T-helper 17 cell (primary cell): ENCODE measurements at places on chromosomes 11 and 22.

GRCh38 chr11:10930972-10931760 is 73.3 kb upstream of the ZBED5 start:
- peak; percentile 15 for DNase-seq
- peaks cover 23% of the 10 kb centered on the region for H3K4me1 ChIP-seq
- H3K27me3 ChIP-seq: peaks cover 43% of the 10 kb centered on the region
- H3K36me3 ChIP-seq: no peaks in the 10 kb centered on the region
- H3K27ac ChIP-seq: no peak overlapping the region

GRCh38 chr11:128235958-128236357 is 351.4 kb downstream of the ETS1 start:
- no peaks in the 10 kb centered on the region for H3K27me3 ChIP-seq
- peaks cover 14% of the 10 kb centered on the region for H3K4me1 ChIP-seq
- no peaks in the 10 kb centered on the region for H3K36me3 ChIP-seq

- H3K27ac ChIP-seq: no peak overlapping the region
- DNase-seq: no peak
- H3K4me1 ChIP-seq: peaks cover 6% of the 10 kb centered on the region
- peaks cover 2% of the 10 kb centered on the region for H3K36me3 ChIP-seq
- H3K27me3 ChIP-seq: peaks cover 13% of the 10 kb centered on the region
Measured at GRCh38 chr22:25051073-25051472, 98.6 kb downstream of the KIAA1671 start.

DNA sequence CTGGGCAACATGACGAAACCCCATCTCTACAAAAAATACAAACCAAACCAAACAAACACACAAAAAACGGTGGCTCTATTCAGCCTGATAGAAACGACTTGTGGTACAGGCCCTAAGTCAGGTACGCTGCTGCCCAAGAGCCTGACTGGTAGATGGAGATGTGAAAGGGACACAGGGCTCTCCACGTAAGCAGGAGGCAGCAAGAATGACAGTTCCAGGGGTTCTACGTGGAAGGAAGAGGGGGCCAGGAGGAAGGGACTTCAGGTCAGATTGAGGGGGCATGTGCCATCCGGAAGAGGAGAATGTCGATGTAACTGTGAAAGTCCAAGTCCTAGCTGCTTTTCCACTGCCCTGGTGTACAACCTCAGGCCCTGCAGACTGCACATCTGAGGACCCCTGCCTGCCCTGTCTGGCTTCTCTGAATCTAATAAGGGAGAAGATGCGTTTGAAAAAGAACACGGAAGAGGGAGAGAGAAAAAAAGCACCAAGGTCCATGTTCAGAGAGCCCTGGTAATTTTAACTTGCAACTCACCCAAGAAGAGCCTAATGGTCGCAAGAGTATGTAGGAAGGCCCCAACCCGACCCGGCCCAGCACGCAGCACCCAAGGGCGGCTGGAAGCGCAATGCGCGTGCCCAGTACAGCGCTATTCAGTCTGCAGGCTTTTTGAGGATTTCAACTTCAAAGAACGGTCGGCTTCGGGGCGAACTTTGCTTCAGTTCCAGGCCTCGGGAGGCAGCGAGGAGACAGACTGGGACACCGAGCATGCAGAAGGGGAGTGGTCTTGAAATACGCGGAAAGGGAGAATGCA is 909 bp upstream of the ZNRD2 start:
- H3K27me3 ChIP-seq: no peaks in the 10 kb centered on the region
- H3K27ac ChIP-seq: peak overlapping the region; percentile 99

DNA sequence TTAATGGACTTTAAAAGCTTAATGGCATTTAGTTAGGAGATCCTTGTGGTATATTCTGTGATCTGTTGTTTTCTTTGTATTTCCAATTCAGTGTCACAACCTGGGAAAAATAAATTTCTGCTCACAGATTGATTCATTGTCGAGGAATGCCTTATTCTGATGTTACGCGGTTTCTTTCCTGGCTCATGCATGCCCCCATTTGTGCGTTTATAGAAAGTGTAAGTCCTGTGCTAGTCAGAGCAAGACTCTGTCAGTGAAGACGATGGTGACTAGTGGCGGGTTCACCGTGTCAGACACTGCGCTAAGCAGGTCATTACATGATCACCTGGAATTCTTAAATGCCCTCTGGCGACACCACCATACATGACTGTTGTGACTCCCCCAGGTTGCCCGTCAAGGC is 169.4 kb downstream of the TBC1D22A start:
- DNase-seq: no peak
- no peak overlapping the region for H3K4me3 ChIP-seq
- H3K36me3 ChIP-seq: peaks cover 2% of the 10 kb centered on the region
- H3K27me3 ChIP-seq: no peaks in the 10 kb centered on the region

- no peak overlapping the region for H3K27ac ChIP-seq
- peaks cover 17% of the 10 kb centered on the region for H3K27me3 ChIP-seq
- H3K36me3 ChIP-seq: peaks cover 2% of the 10 kb centered on the region
- no peaks in the 10 kb centered on the region for H3K4me1 ChIP-seq
Measured at GRCh38 chr11:44043157-44043556, 4.6 kb upstream of the ACCSL start.

DNA sequence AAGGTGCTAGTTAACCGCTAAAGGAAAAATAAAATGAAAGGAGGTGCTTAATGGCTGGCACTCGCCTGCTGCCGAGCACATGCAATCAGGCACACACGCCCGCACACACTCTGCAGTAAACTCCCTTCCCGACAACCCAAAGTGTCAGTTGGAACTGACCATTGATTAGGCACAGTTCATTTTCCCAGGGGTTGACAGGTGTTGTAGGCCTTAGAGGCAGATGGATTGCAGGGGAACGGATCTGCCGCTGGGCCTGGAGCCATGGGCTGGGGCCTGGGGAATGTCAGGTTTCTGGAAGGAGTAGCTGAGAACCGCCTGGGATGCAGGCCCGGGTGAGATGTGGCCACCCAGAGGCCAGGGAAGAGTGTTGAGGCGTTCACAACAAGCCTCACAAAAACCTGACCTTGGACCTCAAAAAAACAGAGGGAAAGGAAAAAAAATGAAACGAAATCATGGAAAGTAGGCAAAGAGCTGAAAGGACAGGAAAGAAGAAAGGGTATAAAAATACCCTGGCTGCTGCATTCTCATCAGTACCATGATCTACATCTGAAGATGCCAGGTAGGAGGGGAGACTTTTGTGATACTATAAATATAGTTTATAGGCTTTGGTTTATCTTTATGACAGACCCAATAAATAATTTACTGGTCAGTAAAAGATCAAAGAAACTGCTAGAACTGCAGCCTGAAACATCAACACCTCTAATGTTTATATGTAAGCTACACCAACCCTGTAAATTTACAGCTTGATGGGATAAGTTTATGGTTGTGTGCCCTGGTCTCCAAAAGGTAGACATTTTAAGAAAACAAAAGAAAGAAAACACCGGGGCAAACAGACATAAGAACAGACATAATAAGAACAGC is 313.4 kb downstream of the BUD13 start:
- no peak overlapping the region for H3K4me3 ChIP-seq
- peaks cover 36% of the 10 kb centered on the region for H3K27me3 ChIP-seq
- DNase-seq: no peak
- no peaks in the 10 kb centered on the region for H3K36me3 ChIP-seq

- H3K36me3 ChIP-seq: no peaks in the 10 kb centered on the region
- peaks cover 16% of the 10 kb centered on the region for H3K27me3 ChIP-seq
- no peak overlapping the region for H3K27ac ChIP-seq
- no peak for DNase-seq
Measured at GRCh38 chr22:22703715-22704114, 59.3 kb downstream of the GGTLC2 start.

- H3K36me3 ChIP-seq: peaks cover under 1% of the 10 kb centered on the region
- no peak for DNase-seq
- H3K4me3 ChIP-seq: no peak overlapping the region
- peaks cover 7% of the 10 kb centered on the region for H3K4me1 ChIP-seq
Measured at GRCh38 chr11:76599041-76600013, 71.2 kb downstream of the LRRC32 start.

DNA sequence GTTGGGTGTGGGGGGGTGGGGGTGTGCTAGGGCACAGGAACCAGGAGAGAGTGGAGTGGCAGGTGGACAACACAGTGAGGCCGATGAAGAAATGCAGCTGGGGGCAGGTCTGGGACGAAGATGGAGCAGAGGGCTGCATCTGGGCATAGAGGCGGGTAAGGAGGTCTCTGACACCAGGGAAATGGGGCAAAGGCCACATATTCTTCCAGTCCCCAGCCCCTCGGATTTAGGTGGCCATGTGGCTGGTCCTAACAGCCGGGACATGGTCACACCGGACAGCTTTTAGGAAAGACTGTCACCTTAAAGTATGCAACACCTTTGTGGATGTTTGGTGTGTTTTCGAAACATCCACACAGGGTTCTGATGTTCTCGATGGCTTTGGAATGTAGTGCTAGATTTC is 5.0 kb upstream of the PARVG start:
- H3K4me3 ChIP-seq: no peak overlapping the region
- peaks cover 6% of the 10 kb centered on the region for H3K4me1 ChIP-seq
- no peaks in the 10 kb centered on the region for H3K27me3 ChIP-seq
- no peak overlapping the region for H3K27ac ChIP-seq
- DNase-seq: no peak

GRCh38 chr11:32071811-32072210 is 19.1 kb upstream of the RCN1 start:
- peaks cover 4% of the 10 kb centered on the region for H3K36me3 ChIP-seq
- DNase-seq: no peak
- H3K27me3 ChIP-seq: peaks cover 72% of the 10 kb centered on the region

- H3K4me1 ChIP-seq: peaks cover 3% of the 10 kb centered on the region
- no peak overlapping the region for H3K27ac ChIP-seq
- H3K27me3 ChIP-seq: no peaks in the 10 kb centered on the region
- H3K36me3 ChIP-seq: peaks cover 2% of the 10 kb centered on the region
- no peak for DNase-seq
Measured at GRCh38 chr11:68367252-68367651, 54.9 kb downstream of the LRP5 start.

GRCh38 chr11:125883375-125883774 is 4.1 kb upstream of the HYLS1 start:
- H3K27ac ChIP-seq: no peak overlapping the region
- H3K4me3 ChIP-seq: no peak overlapping the region
- no peak for DNase-seq
- no peaks in the 10 kb centered on the region for H3K36me3 ChIP-seq
- H3K4me1 ChIP-seq: peaks cover 8% of the 10 kb centered on the region

DNA sequence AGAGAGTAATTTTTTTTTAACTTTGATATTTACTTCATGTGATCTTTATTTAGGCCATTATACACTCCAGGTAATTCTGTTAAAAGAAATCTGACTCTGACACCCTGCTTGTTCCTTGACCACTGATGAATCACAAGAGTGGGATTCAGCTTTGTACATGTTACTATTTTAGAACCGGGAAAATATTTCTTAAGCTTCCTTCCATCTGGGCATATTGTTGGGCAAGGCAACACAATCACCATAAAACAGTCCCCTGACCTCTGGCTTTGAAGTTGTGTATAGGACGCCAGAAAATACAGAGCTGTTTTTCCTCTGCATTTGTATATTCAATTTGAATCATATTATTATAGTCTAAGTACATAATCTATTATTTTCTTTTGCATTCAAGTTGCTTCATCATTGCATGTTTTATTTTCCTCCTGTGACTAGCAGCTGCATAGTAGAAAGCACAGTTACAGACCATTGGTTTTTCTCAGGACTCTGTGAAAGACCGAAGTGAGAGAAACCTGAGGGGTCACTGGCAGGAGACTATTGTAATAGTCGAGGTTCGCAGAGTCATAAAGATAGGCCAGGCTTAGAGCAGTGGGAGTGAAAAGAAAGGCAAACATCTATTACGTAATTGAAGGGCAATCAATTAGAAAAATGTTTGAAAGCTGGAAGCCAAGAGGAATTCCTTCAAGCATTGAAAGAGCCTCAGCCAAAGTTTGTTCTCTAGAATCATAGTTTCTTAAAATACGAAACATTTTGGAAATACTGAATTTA is 51.8 kb upstream of the SLC36A4 start:
- H3K27ac ChIP-seq: no peak overlapping the region
- peaks cover 20% of the 10 kb centered on the region for H3K27me3 ChIP-seq
- H3K4me1 ChIP-seq: no peaks in the 10 kb centered on the region

DNA sequence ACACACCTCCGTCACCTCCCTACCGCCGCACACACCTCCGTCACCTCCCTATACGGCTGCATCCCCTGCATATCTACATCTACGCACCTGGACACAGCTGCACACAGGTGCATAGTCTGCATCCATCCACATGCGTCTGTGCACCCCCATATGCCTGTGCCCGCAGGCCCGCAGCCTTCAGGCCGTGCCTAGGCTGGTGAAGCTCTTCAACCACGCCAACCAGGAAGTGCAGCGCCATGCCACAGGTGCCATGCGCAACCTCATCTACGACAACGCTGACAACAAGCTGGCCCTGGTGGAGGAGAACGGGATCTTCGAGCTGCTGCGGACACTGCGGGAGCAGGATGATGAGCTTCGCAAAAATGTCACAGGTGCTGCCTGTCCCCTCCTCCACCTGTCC is 4.8 kb downstream of the PKP3 start:
- peaks cover 3% of the 10 kb centered on the region for H3K4me1 ChIP-seq
- peak overlapping the region; percentile 49 for H3K4me3 ChIP-seq
- no peak for DNase-seq

DNA sequence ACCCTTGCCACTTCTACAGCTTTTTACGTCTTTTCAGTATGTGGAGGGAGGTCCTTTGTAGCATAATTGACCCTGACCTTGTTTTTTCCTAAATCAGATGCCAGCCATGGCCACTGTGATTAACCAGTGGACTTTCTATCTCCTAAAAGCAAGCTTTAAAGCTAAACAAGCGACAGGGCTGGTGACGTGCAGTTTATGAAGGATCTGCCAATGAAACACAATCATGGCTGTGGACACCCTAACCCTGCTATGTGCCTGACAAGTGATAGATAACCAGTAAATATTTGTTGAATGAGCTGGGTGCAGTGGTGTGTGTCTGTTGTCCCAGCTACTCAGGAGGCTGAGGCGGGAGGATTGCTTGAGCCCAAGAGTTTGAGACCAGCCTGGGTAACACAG is 64.2 kb downstream of the LIF start:
- H3K27ac ChIP-seq: no peak overlapping the region
- no peak overlapping the region for H3K4me3 ChIP-seq

DNA sequence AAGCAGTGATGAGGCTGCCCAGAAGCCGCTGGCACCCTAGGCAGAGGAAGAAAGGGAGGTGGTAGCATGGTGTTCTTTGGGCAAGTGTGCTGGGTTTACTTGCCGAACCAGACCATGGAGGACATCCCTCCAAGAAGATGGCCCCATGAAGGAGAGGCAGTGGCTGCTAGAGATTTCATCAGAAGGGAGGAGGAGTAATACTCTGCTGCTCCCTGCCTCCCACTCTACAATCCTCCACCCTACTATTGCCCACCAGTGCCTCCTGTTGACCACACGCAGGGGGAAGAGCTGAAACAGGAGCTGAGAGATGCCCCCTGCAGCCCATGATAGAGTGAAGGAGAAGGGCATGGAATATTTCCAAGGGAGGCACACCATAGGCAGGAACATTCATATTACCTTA is 51.0 kb upstream of the PRSS23 start:
- no peaks in the 10 kb centered on the region for H3K36me3 ChIP-seq
- H3K27ac ChIP-seq: no peak overlapping the region
- H3K4me1 ChIP-seq: no peaks in the 10 kb centered on the region
- no peak overlapping the region for H3K4me3 ChIP-seq
- DNase-seq: no peak

GRCh38 chr22:33240888-33241475 is 182.8 kb upstream of the SYN3 start:
- H3K27ac ChIP-seq: no peak overlapping the region
- no peaks in the 10 kb centered on the region for H3K27me3 ChIP-seq
- H3K4me1 ChIP-seq: no peaks in the 10 kb centered on the region
- H3K36me3 ChIP-seq: no peaks in the 10 kb centered on the region

GRCh38 chr11:63764340-63764678 is 4.3 kb downstream of the ZFTA start:
- H3K36me3 ChIP-seq: peaks cover 5% of the 10 kb centered on the region
- H3K4me3 ChIP-seq: no peak overlapping the region
- no peak overlapping the region for H3K27ac ChIP-seq
- peaks cover 8% of the 10 kb centered on the region for H3K4me1 ChIP-seq
